ENCODE measurements at places on chromosomes 11 and 22. TPM values are rescaled to one million over a fixed set of nuclear protein-coding genes. Genes with fewer than 3 reads are reported as not detected.
A peak's percentile ranks its signal among the peaks of the same experiment; 100 is the strongest.

GRCh38 chr22:22037740-22038139, 55.2 kb upstream of the TOP3B start:
- DNase-seq, result peak; percentile 30

- no peak for DNase-seq
Measured at GRCh38 chr22:48574776-48575617, 1252.7 kb downstream of the BRD1 start.

DNA sequence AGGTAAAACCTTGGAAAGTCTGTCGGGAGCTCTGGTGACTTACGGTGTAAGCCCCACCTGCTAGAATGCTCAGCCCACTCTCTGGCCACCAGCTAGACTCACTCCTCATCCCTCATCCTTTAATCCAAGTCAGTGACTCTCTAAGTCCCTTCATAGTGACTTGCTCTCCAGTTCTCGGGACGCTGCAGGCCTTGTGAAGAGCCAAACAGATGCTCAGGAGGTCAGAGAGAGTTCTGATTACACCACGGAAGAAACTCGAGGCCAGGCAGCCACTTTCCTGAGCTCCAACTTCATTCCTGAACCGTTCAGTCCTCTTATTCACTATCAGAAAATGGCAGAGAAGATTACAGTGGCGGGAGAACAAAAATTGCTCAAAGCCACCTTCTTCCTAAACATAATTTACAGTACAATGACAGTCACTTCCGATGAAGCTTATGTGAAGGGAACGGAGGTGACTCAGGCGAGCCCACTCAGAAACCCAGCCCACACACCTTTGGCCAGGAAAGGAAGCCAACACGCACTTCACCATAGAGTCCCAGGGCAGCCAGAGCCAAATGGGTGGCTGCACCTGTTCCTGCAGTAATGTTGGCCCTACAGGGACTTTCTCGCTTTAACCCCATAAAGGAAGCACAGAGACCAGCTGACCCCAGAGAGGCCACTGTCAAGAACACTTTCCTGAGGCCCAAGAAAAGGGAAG, 100.4 kb downstream of the GALNT18 start:
- DNase-seq, result no peak

DNA sequence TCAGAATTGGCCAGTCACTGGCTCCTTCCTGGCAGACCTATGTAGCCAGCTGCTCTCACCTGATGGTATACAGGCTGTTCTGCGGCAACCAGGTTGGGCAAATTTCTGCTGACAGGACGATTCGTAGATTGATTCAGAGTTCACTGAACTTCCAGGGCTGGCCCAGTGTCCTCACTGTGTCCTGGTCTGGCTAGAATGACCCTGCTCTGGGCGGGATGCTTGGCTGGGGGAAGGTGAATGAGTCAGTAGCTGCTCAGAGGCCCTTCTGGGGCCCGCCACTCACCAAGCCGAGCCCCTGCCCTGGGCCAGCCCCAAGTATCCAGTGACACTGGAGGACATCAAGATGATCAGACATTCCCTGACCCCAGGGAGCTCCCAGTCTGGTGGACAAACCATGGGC, 62.9 kb upstream of the WNT11 start:
- DNase-seq, result peak; percentile 40

GRCh38 chr11:44320289-44320973, 10.5 kb upstream of the ALX4 start:
- no peak for DNase-seq

The LGALS12 gene
- total RNA-seq, result not detected

The MRGPRX4 gene
- not detected for total RNA-seq

The GPHA2 gene
- not detected for total RNA-seq
